Epithelial cell of prostate (primary cell): ENCODE measurements at places on chromosomes 5 and 9.
A peak's percentile ranks its signal among the peaks of the same experiment; 100 is the strongest.

GRCh38 chr5:62483556-62483955, 71.0 kb downstream of the IPO11 start:
- no peak for DNase-seq

- DNase-seq: no peak
Observed at GRCh38 chr9:134569626-134570025, 72.0 kb upstream of the COL5A1 start.

DNA sequence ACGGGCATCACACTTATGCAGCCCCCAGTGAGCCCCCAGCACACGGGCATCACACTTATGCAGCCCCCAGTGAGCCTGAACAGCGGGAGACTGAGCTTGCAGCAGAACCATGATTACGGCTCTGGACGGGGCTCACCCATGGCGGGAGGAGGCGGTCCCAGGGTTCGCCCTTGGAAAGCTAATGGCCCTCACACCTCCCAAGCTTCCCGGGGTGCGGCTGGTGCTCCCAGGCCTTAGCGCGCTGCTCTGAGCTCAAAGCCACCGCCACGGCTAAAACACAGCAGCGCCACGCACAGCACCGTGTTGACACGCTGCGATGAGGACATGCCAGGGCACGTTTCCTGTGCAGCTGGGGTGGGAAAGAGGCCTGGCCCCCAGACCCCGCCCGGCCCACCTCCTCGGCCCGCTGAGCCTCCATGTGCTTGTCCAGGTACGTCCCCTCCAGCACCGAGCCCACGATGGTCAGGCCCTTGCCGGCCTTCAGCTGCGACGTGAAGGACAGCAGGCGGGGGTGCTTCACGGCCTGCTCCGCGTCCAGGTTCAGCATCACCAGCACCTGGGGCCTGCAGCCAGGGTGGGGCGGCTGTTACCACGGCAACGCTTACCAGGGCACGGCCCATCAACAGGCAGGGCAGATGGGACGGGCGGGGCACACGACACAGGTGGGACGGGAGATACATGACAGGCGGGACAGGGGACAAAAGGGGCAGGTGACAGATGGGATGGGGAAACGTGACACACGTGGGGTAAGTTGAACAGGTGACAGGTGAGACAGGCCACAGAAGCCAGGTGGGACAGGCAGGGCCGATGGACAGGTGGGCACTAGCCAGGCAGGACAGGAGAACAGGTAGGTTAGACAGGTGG, 38.4 kb downstream of the SLC12A7 start:
- DNase-seq: no peak

DNA sequence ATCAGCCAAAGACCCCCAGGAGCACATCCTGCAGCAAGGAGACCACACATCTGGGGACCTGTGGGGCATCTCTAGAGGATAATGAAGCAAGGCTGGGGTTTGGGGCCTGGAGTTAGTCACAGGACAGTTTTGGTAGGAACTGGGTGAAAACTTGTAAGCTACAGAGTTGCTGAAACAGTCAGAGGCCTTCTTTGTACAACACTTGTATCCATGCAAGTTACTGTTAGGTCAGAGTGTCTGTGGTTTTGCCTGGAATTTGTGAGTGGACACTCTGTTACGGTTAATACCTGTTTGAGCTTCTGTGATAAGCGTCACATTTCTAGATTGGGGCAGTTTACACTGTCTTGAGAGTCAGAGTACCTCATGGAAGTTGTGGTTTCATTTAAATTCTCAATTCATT, 22.6 kb upstream of the ASPN start:
- no peak for DNase-seq

- DNase-seq: peak; percentile 89
Observed at GRCh38 chr9:14062586-14063221, 251.2 kb downstream of the NFIB start.

DNA sequence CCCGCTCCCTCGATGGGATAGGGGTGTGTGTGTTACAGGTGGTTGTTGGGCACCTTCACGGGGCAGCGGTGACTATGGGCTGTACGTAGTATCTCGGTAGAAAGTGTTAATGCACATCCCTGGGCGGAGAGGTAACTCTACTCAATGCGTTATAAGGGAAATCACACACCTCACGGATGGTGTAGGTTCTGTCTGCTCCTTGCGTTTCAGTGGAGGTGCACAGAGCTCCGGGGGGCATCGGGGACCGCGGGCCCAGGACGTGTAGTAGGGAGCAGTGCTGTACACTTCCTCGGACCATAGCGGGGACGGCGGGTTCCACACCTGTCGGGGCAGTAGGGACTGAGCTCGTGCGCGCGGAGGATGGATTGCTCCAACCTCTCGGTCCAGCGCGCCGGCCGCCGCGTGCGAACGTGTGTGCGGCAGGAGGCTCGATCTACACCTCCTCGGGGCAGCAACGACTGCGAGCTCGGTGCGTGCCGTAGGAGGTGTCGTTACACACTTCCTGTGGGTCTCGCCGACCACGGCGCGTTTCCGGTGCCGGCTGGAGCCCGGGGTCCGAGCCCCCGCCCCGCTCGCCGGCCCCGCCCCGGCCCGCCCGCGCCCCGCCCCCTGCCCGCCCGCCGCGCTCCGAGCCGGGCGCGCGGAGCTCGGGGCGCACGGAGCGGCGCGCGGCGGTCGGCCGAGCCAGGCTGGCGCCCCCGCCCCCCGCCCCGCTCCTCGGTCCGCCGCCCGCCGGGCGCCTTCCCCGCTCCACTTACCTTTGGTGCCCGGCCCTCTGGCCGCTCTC, at the start of gene KIAA1958:
TSS of gene KIAA1958 (plus strand) at position 607 of the 787 bp plus-strand sequence. CDS start 87,254 bp downstream, outside the sequence.
- DNase-seq: peak; percentile 24

- DNase-seq: no peak
Observed at GRCh38 chr5:67234671-67235176, 38.1 kb upstream of the CD180 start.

- no peak for DNase-seq
Observed at GRCh38 chr5:40932766-40933165, 23.5 kb downstream of the C7 start.

- no peak for DNase-seq
Observed at GRCh38 chr9:137317021-137317717, 15.1 kb upstream of the NRARP start.

- no peak for DNase-seq
Observed at GRCh38 chr5:53378590-53379247, 101.7 kb upstream of the FST start.

- DNase-seq: peak; percentile 56
Observed at GRCh38 chr9:125540497-125540896, 166.5 kb downstream of the MAPKAP1 start.

- no peak for DNase-seq
Observed at GRCh38 chr5:6504677-6505415, 56.2 kb downstream of the UBE2QL1 start.

- no peak for DNase-seq
Observed at GRCh38 chr5:103927739-103928138, 365.1 kb upstream of the NUDT12 start.

DNA sequence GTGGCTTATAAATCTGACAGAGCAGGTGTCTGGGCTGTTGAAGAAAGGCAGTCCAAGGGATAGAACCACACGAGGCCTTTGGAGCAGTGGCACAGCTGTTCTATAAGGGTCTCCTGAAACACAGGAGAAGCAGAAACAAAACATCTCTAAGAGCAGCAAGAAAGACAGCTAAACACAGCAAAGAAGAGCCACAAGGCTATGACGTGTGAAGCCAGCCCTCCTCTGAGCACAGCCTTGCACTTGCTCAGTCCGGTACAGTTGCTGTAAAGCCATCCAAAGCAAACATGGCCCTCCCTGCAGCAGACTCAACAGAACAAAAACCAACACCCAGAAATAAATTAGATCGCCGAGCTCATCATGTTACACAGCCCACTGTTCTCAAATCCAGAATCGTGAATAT, 2.6 kb upstream of the GZMK start:
- DNase-seq: no peak

DNA sequence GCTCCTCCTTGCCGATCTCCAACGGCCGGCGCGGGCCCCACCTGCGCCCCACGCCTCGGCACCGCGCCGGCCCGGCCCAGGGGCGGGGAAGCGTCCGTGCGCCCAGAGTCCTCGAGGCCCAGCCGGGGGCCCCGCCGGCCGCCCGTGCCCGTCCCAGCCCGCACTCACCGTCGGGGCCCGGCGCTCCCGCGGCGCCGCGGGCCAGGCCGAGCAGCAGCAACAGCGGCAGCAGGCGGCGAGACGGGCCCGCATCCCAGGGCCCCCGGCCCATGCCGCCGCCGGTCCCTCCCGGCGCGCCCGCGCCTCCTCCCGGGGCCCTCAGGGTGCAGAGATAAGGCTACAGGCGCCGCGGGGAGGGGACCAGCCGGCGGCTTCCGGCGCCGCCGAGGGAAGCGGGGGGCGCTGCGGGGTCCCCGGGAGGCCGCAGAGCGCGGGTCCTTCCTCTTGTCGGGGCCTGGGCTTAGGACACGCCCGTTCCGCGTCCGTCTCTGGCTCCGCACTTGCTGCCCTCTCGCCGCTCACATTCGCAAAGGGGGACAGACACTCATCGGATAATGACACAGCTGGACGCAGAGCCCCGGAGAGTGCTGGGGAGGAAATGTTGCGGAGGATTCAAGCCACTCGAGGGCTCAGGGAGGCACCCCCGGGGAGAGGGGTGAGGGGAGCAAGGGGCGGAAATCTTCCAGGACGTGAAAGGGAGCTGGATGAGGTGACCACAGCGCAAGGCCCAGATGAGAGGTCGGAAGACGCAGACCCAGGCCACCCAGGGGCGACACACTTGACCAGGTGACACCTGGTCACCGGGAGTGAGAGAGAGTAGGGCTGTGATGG, at the start of gene SUSD1:
TSS of gene SUSD1 (minus strand) at position 333 of the 831 bp plus-strand sequence. CDS start at position 271, 62 bp downstream.
- no peak for DNase-seq

DNA sequence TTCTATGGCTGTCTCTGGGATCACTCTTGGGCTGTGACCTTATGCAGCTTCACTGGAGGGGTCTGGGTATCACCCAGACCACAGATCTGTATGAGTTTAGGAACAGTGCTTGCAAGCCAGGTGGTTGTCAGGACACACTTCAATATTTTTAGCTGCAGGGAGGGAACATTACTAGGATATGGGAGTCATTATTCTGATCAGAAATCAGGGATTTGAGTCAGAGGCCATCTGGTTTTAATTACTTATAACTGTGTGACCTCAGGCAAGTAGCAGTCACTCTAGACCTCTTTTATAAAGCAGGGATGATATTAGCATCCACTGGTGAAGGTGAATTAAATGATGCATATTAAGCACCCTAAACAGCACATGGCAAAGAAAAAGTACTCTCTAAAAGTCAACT, 60.1 kb upstream of the NMUR2 start:
- DNase-seq: no peak

- DNase-seq: no peak
Observed at GRCh38 chr5:124697501-124697900, 48.9 kb downstream of the ZNF608 start.

DNA sequence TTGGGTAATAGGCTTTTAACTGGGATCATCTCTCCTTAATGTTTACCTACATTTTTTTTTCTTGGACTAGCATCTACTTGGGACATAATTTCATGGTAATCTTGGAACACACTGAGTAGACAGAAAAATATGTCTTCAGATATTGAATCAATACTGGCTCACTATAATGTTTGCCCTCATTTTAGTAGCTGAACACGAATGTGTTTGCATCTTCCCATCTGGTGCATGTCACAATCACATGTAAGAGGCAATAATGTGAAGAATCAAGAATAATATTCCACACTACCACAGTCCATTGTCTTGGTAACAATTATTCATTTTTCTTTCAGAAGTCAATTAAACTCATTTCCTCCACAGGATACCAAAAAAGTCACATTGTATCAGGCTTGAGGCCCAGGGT, 382.7 kb upstream of the CDH10 start:
- no peak for DNase-seq

DNA sequence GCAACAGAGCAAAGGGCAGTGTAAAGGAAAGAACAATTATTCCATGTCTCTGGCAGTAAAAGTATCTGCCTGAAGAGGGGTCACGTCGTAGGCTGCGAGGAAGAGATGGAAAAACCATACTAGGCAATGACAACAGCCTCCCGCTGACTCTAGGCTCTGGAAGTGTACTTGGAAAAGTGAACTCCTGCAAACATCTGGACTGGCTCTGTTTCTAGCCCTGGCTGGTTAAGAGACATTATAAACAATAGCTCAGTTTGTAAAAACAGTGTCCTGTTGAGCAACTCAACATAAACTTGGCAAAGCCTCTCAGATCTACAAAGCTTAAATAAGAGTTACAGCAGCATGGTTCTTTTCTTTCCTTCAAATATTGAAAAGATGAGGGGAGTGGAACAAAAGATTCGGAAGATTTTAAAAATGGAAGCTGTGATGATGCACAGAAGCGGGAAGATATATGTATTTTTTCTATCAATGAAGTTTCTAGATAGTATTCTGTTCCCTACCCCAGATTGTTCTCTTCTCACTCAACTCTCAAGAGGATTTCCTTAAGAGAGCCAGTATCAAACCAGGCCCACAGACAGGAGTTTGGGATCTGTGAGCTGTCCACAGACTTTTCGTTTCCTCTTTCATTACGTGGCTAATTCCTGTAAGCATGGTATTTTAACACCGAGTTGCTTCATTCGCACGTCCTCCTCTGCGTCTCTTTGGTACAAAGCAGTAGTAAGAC, 79.4 kb downstream of the SPTLC1 start:
- DNase-seq: no peak

- DNase-seq: no peak
Observed at GRCh38 chr5:153552886-153553285, 62.4 kb downstream of the GRIA1 start.

GRCh38 chr5:177557041-177557647, 2.8 kb upstream of the FAM193B start:
- DNase-seq: no peak

DNA sequence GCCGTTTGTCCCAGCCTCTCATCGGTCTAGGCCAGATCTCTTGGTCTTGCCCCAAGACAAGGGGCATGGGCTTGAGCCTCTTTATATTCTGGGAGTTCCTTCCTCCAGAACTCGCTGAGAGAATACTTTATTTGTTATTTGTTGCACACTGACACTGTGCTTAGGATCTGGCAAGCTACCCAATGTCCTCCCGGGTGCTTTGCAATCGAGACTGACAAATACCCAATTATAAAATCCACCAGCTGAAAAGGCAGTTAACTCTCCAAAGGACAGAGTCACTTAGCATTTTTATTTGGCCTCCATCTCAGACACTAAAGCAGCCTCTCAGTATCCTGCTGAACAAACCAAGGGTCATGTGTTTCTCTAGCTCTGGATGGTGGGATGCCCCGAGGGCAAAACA, 500.2 kb upstream of the DAP start:
- no peak for DNase-seq
